ENCODE measurements at places on chromosomes 6 and 20. TPM values are rescaled to one million over a fixed set of nuclear protein-coding genes. Genes with fewer than 3 reads are reported as not detected.

DNA sequence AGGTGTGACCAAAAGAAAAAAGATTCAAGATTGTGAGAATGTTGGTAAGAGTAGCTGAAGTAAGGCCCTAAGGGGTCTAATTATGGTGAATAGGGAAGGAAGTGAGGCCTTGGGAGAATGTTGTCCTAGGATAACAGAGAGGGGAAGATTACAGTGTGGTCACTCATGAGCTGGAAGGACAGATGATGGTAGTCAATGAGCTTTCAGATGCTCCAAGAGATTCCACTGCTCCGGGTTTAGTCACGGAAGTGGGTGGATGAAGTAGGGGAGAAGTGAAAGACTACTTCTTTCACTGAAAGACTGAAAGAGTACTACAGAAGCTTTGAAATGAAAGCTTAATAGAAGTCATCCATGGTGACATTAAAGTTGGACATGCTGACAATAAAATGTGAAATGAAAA, 108.5 kb downstream of the MMS22L start:
- DNase-seq: no peak

The EYA4 gene
- 1.00 TPM for total RNA-seq

GRCh38 chr6:684831-685636, 7.9 kb downstream of the EXOC2 start:
- no peak for DNase-seq

GRCh38 chr6:39806278-39806677, 14.1 kb downstream of the DAAM2 start:
- DNase-seq: no peak

DNA sequence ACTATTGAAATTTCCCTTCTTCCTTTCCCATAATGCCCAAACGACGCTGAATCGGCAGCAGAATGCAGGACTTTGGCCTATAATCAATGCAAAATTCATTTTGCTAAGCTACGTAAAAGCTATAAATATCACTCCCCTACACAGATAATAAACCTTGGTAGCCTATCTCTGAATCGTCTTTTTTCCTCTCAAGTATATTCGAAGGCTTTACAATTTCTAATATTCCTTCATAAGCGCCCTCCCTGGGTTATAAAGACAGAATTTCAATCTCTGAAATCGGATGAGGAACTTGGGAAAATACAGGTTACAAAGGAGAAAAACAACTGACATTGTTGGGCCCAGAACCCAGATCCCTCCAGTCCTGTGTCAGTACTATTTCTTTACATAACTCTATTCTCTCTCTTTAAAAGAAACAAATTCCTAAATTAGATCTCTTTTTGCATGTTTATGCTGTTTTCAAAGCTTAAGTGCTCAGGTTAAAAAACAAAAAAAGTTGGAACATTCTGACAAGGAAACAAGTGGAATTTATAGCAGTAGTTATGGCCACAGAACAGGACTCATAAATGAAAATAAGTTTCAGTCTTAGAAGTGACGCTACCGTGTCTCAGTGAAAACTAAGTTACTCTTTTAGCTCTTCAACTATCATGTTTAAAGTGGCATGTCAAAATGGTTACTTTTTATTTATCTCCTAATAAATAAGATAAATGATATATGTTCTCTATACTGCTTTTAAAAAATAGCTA, 84.5 kb downstream of the SESN1 start:
- DNase-seq: no peak

GRCh38 chr20:4601630-4602296, 119.9 kb upstream of the PRND start:
- no peak for DNase-seq

The OPN5 gene
- not detected for total RNA-seq

- DNase-seq: no peak
Measured at GRCh38 chr6:17470202-17470937, 77.0 kb downstream of the CAP2 start.

DNA sequence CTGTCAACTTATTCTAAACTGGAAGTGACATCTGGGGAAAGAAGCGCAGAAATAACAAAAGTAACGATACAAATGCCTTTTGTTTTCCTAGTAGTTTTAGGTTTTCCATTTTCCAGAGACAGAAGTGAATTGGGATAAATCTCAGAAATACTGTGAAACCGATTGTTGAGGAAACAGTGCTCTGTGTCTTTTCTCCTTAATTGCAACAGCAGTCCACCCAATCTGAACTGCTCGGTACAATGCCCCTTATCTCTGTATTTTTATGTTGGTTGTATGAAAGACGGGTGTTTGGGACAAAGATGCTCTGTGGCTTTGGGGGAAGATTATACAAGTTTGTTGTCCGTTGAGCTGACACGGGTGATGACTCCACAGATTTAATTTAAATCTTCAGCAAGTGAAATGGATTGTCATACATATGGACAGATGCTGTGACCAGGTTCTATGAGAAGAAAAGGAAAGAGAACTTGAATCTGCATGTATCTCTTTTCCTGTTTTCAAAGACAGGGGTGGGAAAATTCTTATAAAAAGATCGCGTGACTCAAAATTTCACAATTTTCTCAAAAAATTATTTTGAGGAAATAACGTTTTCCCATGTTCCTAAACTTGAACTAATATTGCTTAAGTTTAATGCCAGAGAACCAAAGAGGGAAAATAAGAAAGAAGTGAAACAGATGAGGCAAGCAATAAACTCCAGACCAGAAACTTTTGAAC, 41.2 kb downstream of the SASH1 start:
- DNase-seq: no peak

The KIAA1755 gene
- total RNA-seq: 3.4 TPM

DNA sequence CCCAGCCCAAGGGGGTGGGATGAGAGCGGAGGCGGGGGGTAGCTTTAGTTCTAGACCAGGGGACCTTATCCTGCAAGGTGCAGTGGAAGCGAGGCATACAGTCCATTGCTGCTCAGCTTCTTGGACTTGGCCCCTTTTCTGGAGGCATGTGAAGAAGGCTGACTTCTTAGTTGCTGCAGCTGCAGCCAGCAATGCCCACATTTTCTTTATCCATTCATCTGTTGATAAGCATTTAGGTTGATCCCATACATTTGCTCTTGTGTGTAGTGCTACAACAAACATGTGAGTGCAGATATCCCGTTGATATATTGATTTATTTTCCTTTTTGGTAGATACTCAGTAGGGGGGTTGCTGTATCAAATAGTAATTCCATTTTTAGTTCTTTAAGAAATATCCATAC, 461.2 kb upstream of the IMPG1 start:
- no peak for DNase-seq

DNA sequence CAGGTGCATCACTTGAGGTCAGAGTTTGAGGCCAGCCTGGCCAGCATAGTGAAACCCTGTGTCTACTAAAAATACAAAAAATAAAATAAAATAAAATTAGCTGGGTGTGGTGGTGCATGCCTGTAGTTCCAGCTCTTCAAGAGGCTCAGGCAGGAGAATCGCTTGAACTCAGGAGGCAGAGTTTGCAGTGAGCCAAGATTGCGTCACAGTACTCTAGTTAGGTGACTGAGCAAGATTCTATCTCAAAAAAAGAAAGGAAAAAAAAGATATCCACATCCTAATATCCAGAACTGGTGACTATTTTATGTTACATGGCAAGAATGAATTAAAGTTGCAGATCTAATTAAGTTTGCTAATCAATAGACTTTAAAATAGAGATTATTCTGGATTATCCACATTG, 32.5 kb downstream of the SCGN start:
- no peak for DNase-seq

DNA sequence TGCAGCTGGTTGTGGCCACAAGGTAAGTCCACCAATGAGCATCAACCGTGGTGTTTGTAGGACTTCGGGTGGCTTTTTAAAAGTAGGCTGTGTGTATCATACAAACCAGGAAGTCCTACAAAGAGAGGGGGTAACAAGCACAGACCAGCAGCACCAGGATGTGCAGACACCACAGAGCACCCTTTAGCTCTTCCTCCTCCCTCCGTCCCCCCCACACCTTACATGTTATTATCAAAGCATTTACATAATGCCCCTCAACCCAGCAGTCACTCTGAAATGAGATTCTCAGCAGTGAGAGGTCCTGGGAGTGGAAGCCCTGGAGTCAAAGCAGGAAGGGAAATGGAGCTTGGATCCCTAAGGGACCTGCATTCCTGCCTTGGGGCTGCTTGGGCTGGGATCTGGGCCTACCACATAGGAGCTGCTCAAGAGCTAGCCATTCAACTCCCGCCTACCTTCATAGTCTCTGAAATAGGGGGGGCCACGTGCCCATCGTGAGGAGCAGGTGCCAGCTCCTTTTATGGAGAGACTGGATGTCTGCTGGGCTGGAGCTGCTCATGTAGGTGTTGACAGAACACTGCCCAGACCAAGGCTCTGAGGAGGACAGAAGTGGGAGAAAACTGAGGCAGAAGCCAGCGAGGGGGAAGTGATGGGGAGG, 90.6 kb downstream of the PSMB1 start:
- DNase-seq: no peak

The PIGT gene
- total RNA-seq: 45.8 TPM

DNA sequence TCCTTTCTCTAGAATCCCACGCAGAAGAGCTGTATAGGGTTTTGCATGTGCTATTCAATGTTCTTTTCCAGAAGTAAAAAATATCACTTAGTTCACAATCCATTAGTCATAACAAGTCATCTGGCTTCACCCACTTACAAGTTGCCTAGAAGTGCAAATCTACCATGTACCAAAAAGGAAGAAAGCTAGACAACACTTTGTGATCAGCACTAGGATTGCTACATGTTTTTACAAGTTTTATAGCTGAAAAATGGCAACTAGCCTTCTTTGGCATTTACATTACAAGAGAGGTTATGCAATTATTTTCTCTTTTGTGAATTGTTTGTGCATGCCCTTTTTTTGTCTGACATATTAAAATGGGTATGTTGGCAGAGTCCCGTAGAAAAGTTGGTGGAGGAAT, 85.6 kb upstream of the PTPRK start:
- DNase-seq: no peak

The HMGCLL1 gene
- total RNA-seq: 0.47 TPM

GRCh38 chr6:126682440-126682839, 342.5 kb downstream of the CENPW start:
- DNase-seq: no peak

The BPIFA2 gene
- not detected for total RNA-seq

- DNase-seq: no peak
Measured at GRCh38 chr6:47202644-47203205, 107.0 kb downstream of the TNFRSF21 start.

The ARMC12 gene
- 1.5 TPM for total RNA-seq

The TMEM200A gene
- total RNA-seq: 0.62 TPM

GRCh38 chr6:143014764-143015163, 45.9 kb upstream of the AIG1 start:
- DNase-seq: no peak

- DNase-seq: no peak
Measured at GRCh38 chr6:12952318-12952717, 235.8 kb downstream of the PHACTR1 start.

- no peak for DNase-seq
Measured at GRCh38 chr6:160048471-160048870, 73.1 kb upstream of the SLC22A1 start.

The LY6G6D gene
- total RNA-seq: not detected

DNA sequence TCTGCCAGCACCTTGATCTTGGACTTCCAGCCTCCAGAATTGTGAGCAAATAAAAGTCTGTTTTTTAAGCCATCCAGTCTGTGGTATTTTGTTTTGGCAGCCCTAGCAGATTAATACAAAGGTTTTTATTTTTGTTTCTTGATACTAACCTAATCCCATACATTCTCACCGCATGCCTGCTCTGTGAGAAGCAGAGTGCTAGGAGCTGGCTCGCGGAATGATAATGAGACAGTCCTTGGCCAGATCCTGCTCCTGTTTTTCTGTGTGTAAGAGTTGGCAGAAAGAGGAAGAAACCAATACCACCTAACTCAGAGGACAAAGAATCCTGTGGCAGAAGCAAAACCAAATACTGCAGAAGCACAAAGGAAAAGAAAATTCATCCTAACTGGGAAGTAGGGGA, 82.6 kb downstream of the KIF16B start:
- DNase-seq: no peak

The NOTCH4 gene
- 13.2 TPM for total RNA-seq

The ANGPT4 gene
- total RNA-seq: not detected

The ABRACL gene
- total RNA-seq: 23.9 TPM

The VIP gene
- total RNA-seq: 0.38 TPM

The HLA-DQA1 gene
- total RNA-seq: 7.4 TPM

DNA sequence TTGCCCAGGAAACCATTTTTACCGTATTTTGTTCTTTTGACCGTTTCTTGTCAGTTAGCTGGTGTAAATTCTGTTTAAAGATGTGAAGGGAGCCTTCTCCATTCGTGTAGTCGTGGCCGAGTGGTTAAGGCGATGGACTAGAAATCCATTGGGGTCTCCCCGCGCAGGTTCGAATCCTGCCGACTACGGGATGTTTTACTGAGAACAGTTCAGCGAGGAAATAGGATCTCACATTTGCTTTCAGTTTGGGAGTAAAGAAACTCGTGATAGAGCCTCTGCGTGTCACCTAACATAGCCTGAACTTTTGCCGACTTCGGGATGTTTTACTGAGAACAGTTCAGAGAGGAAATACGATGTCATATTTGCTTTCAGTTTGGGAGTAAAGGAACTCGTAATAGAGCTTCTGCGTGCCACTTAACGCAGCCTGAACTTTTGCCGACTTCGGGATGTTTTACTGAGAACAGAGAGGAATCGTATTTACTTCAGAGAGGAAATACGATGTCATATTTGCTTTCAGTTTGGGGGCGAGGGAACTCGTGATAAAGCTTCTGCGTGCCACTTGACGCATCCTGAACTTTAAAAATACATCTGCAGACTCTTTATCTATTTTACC, 5.9 kb upstream of the ZNF184 start:
- peak; percentile 35 for DNase-seq

GRCh38 chr20:46265539-46265938, 42.8 kb downstream of the CDH22 start:
- DNase-seq: no peak

The CDH4 gene
- 0.21 TPM for total RNA-seq

DNA sequence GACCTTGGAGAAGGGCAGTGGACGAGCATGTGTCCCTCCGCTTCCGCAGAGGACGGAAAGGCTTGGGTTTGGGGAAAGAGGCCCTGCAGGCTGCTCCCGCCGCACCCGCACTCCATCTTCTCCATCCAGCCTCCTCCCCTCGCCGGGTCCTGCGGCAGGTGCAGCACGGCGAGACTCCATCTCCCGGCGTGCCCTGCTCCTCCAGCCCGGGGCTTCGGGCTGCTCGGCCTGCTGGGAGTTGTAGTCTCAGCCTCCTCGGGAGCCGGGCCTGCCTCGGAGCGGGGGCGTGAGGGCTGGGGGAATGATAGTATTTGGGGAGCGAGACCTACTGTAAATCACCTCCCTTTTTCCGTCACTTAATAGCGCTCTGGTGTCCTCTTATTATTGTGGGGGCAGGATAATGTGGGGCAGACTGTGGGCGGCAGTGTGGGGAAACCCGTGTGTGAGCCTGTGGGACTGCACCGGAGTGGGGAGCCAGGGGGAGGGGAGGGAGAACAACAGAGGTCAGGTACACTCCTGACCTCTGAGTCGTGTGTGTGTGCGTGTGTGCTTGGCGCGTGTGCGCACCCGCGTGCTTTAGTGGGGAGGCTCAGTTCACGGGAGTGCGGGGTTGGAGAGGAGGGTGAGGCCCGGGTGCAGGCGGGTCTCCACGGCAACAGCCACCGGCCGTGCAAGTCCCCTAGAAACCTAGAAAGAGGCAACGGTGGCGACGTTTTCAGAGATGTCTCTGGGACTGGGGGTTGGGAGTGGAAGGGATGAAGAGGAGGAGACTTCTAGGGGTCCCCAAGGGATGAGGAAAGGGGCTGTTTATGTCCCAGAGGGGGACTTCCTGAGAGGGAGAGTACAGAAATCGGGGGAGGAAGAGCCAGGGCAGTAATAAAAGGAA, 4.1 kb downstream of the TTBK1 start:
- peak; percentile 31 for DNase-seq

The CRYBG1 gene
- total RNA-seq: 154 TPM

The FRK gene
- 10.7 TPM for total RNA-seq

Measured in esophagus squamous epithelium (tissue), 5 donors.